ENCODE measurements at places on chromosomes 7 and 10. TPM values are rescaled to one million over a fixed set of nuclear protein-coding genes. Genes with fewer than 3 reads are reported as not detected.

GRCh38 chr10:52004342-52004949 is 305.1 kb upstream of the CSTF2T start:
- DNase-seq, result peak; percentile 8

DNA sequence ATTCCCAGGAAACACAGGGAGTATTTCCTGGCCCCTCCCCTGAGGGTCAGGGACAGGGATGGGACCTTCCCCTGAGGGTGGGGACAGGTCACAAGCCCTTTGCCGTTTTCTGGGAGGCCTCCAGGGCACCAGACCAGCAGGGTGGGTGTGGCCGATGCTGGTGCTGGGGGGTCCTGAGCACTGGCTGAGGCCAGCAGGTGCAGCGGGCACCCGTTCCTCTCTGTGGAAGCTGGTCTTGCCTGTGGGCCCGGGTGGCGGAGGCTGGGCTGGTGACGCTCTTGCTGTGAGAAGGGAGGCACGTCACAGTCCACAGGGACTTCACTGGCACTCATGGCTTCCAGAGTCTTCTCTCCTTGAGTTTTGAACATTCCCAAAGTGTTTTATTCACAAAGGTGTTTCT is 44.2 kb upstream of the CFAP46 start:
- DNase-seq, result no peak

The PPIF gene
- 85.8 TPM for total RNA-seq

GRCh38 chr10:26544932-26545331 is 106.8 kb downstream of the APBB1IP start:
- no peak for DNase-seq

The UTF1 gene
- total RNA-seq, result not detected

GRCh38 chr7:10412422-10413019 is 561.2 kb upstream of the PHF14 start:
- DNase-seq, result peak; percentile 22

DNA sequence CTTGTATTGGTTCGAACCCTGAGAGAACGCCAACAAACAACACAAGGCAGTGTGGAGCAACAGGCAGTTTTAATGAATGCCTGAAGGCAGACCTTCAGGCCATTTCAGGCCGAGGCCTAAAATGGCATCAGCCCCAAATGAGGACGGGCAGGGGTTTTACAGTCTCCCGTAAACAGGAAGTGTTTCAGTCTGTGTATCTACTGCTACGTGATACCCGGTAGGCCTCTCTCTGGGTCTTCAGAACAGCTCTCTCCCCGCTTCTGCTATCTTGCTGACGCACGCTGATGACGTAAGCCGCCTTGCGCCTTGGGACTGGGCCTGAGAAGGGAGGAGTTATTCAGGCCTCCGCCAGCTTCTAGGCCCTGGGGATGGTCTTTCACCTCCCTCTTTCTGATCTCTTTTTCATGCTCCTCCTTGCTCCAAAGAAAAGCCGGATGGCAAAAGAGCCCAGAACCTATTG is 67.7 kb downstream of the ST8SIA6 start:
- no peak for DNase-seq

DNA sequence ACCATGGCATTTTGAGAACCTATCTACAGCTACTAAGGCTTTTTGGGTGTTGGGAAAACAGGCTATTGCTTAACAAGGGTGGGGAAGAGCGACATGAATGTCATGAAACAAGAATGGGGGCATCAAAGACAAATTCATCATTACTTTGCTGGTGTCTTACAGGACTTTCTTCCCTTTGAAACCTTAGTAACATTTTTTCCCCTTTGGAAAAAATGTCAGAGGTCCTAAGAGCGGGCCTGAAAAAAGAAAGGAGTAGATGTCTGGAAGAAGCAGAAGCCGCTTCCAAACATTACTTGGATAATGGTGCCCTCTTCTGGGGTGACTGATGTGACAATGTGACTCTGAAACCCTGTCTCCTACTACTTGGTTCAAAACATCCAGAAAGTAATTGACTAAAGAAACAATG is 3.8 kb upstream of the DDX50 start:
- peak; percentile 55 for DNase-seq

GRCh38 chr7:107977048-107977447 is 25.9 kb downstream of the LAMB1 start:
- DNase-seq, result no peak

- no peak for DNase-seq
Observed at GRCh38 chr7:159144758-159145489, at the start of gene VIPR2. VIPR2 (minus strand) TSS chr7:159144867; CDS start chr7:159144771, 96 bp downstream.

The SLC26A5 gene
- not detected for total RNA-seq

DNA sequence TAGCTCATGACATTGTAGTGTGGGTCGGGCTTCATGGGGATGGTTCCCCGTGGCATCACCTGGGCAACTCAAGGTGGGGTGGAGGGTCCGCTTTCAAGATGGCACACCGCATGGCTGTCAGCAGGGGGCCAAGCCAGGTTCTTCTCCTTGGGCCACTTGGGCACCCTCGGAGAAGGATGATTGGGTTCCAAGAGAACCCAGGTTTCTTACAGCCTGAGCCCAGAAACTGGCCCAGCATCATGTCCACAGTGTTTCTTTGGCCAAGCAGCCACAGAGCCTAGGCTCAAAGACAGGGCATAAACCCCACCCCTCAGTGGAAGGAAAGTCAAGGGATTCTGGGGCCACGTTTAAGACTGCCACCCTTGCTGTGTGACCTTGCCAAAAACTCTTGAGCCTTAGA is 110.6 kb downstream of the PTPN20 start:
- DNase-seq, result no peak

The DYNC1I1 gene
- not detected for total RNA-seq

DNA sequence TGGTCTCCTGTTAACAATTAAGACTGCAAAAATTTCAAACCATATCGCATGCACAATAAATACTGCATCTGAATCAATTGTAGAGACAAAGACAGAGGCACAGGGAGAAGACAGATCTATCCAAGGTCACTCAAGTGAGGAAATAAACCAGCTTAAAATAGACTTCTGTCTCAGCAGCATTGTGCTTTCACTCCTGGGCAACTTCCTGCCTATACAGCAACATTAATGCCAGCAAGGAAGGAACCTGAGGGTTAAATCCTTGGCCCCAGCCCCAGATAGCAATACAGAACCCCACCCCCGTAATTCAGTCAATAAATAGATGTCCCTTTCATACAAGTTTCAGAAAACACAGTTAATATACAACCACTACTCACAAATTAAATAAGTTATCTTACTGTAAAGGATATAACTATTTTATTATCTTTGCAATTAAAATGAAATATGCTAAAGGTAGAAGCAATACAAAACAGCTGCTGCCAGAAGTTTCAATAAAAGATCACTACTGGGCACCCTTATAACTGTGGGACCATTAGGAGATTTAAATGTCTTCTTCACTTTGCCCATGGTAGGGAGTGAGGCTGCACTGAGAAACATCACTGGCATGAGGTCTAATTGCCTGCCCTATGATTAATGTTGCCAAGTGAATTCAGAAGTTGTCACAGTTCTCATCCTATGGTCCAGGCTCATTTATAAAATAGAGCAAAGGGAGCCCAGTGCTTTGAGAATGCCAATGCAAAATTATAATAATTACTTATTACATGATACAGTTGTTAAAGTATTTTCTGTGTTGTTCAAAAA is 49.4 kb downstream of the CAV1 start:
- DNase-seq, result no peak

- DNase-seq, result no peak
Observed at GRCh38 chr10:71087622-71088021, 124.7 kb upstream of the UNC5B start.

The CDH23 gene
- total RNA-seq, result not detected

The CTNNA3 gene
- total RNA-seq, result not detected

The WDR86 gene
- total RNA-seq, result not detected

- no peak for DNase-seq
Observed at GRCh38 chr7:139330333-139331030, 10.7 kb upstream of the FMC1 start.

DNA sequence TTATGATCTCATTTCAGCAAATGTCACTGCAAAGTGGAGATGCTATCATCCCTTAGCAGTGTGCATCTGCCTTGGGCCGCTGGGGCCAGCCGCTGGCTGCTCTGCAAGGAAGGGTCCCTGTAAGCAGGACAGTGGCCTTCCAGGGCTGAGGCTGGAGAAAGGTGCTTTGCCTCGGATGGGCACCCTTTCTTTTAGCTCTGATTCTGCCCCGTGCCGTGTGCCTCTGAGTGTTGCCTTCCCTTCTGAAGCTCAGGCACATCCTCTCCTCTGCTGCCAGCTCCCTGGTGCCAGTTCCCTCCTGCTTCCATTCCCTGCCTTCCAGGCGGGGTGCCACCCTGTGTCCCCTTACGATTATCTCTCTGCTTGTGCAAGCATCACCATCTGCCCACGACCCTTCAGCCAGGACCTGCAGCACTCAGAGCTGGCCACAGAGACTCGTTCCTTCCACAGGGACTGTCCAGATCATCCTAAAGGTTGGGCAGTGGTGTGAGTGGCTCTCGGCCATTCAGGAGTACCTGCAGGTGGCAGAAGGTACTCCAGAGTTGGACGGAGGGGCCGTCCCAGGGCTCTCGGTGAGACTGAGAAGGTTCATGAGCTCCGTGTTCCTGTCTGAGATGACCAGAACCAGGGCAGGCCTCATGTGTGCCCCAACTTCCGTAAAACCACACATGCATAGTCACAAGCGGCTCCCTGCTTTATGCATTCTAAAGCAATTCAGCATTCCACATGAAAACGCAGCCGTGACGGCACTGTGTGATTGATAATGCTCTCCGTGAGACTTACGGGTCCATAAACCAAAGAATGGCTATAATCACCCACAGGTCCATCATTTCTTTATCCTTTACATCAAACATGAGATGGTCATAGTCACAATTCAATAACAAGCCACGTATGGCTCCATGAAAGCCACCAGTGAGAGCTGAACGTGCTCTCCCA is 371.4 kb downstream of the DNAJB6 start:
- no peak for DNase-seq

The PAX4 gene
- total RNA-seq, result not detected

GRCh38 chr10:59245686-59246085 is 69.2 kb downstream of the PHYHIPL start:
- no peak for DNase-seq

The NSMCE4A gene
- total RNA-seq, result 64.4 TPM

The HTR5A gene
- total RNA-seq, result not detected

The PRR15 gene
- 4.2 TPM for total RNA-seq

The HOXA7 gene
- 5.1 TPM for total RNA-seq

DNA sequence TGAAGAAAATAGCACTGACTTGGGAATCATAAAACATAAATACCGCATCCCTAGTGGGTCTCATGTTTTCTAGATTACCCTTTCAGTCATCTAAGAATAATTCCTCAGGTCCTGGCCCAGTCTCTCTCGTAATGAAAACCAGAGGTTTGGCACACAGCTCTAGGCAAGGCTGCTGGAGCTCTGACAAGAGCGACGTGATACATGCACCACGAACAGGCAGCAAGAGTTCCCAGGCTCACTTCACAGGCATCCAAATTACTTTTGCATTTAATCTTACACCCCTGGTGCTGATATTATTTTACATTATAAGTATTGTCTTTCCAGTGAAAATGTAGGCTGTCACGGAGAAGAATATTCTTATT is 105.2 kb downstream of the THSD7A start:
- no peak for DNase-seq

DNA sequence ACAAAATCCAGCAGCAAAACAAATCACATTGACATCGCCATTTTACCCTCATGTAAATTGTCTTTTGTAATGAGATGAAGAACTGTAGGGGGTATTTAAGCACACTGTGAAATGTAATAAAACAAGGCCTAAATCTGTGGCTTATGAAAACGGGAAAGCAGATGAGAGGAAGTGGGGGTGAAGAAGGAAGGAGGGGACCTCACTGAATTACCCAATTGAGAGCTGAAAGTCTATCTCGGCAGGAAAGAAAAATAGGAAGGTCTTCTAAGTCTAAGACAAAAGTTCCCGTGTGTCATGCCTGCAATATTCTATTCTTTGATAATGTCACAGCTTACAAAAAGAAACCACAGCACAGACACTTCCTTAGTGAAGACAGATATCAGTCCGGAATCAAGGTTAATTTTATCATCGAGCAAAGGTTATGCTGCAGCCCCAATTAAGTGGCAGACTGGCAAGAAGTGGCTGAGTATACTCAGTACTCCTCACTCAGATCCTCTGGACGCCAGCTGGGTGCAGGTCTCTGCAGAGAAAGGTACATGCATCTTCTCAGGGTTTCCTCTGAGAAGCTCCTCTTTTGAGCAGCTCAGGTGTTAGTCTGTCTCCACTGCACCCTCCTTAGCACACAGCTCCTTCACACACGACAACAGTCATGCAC is 239.7 kb downstream of the FANK1 start:
- no peak for DNase-seq

GRCh38 chr7:132002343-132002968 is 446.0 kb upstream of the PODXL start:
- DNase-seq, result no peak

The VGF gene
- total RNA-seq, result 0.14 TPM

- no peak for DNase-seq
Observed at GRCh38 chr7:72217151-72217550, 195.0 kb downstream of the CALN1 start.

DNA sequence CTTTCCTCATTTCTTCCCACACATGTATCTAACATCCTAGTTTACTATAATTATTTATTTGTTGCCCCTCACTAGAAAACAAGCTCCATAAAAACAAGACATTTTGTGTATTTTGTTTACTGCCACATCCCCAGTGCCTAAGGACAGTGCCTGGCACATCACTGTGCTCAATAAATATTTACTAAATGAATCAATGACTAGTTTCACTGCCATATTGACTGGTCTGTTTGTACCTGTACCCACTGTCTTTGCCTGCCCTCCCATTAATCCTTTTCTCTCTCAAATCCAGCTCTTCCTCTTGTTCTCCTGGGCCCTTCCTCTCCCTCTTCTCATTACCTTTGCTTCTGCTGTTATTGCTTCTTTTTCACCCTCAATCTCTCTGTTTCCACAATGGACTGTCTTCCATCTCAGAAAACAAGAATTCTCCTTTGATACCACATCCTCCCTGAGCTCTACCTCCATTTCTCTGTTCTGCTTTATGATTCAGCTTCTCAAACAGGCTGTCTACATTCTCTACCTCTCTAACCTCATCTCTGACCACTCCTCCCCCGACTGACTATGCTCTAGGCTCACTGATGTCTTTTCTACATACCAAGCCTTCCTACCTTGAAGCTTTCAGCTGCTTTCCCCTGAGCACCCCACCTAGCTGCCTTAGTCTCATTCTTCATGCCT is 8.3 kb upstream of the FAM133B start:
- DNase-seq, result no peak

The SPDYE5 gene
- total RNA-seq, result not detected

DNA sequence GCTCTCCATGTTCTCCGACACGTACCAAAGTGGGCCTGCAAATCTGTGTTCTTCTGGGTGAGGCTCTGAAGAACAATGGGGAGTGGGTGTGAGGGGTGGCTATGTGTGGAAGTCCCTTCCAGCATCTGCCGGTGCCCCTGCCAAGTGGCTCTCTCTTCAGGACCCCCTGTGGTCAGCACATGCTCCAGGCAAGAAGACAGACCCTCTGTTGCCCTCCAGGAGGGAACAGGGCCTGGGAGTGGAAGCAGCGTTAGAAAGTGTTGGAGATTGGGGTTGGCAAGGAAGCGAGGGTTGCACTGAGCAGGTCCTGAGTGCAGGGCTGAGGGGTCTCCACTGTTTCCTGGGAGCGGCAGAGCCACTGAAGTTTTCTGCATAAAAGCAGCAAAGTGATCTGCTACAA is 60.5 kb downstream of the EMX2 start:
- DNase-seq, result no peak

- no peak for DNase-seq
Observed at GRCh38 chr7:69465262-69465661, 133.0 kb upstream of the AUTS2 start.

The RSBN1L gene
- total RNA-seq, result 8.9 TPM

Measured in Caki2 (cell line).